ENCODE measurements at places on chromosomes 7 and 10. TPM values are rescaled to one million over a fixed set of nuclear protein-coding genes. Genes with fewer than 3 reads are reported as not detected.

The BLNK gene
- total RNA-seq = not detected

The NOD1 gene
- 7.1 TPM for total RNA-seq

The MUC12 gene
- 1.1 TPM for total RNA-seq

The PAPOLB gene
- total RNA-seq = 0.25 TPM

The CFTR gene
- 0.07 TPM for total RNA-seq

DNA sequence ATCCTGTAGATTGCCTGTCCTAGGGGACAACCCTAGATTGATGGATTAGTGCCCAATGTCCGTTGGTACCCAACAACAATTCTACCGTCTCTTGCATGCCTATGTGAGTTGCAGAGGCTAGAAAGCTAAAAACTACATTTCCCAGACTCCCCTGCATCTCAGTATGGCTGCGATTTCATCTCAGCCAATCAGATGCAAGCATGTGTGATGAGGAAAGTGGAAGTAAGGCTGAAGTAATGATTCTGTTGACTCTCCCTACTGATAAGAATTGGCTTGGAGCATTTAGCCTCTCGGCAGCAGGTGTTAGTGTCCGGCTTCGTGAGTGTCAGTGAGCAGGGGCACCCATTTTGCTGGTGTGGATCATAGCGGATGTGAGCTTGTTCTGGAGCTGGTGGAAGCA is 171.9 kb downstream of the FGFR2 start:
- H3K27ac ChIP-seq = no peak overlapping the region
- H3K4me1 ChIP-seq = no peaks in the 10 kb centered on the region
- no peaks in the 10 kb centered on the region for H3K36me3 ChIP-seq
- peak; percentile 23 for DNase-seq

- no peaks in the 10 kb centered on the region for H3K4me1 ChIP-seq
- no peak overlapping the region for H3K27ac ChIP-seq
- DNase-seq = no peak
- H3K4me3 ChIP-seq = no peak overlapping the region
- H3K27me3 ChIP-seq = no peaks in the 10 kb centered on the region
Observed at GRCh38 chr7:91780521-91780920, 100.0 kb downstream of the MTERF1 start.

DNA sequence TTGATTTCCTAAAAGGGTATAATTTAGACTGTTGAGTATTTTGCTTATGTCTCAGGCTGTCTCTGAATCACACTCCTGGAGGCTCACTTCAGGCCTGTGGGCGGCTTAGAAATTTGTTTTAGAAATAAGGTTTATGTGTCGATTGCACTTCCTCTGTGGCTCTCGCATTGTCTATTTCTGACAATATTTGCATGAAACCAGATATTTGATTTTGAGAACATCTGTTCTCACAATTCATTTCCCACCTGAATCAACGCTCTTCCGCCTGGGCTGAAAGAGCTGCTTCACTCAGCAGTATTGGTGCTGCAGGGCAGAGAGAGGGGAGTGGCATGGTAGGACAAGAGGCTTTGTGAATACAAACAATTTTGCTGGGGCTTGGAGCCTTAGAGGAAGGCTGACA is 262.0 kb downstream of the ADRA2A start:
- no peak for DNase-seq
- no peaks in the 10 kb centered on the region for H3K36me3 ChIP-seq
- no peaks in the 10 kb centered on the region for H3K27me3 ChIP-seq
- H3K27ac ChIP-seq = no peak overlapping the region
- H3K4me3 ChIP-seq = no peak overlapping the region
- no peaks in the 10 kb centered on the region for H3K4me1 ChIP-seq

GRCh38 chr10:421170-421569 is 268.3 kb downstream of the DIP2C start:
- no peak overlapping the region for H3K4me3 ChIP-seq
- H3K36me3 ChIP-seq = no peaks in the 10 kb centered on the region
- no peak overlapping the region for H3K27ac ChIP-seq

DNA sequence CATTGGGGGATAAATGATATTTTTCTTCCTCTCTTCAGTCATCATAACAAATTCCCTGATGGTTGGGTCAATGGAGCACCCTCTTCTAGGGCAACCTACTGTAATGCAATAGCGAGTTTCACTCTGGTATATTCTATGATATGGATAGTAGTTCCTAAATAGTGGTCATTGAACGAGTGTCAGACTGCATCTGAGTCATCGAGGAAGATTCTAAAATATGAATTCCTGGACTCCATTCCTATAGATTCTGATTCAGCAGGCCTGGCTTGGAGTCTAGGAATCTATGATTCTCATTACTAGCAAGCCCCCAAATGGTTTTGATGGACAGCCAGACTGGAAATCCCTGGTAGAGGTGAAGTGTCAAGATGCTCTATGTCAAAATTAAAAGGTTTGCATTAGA is 254.5 kb downstream of the BUB3 start:
- DNase-seq = no peak
- no peak overlapping the region for H3K4me3 ChIP-seq
- H3K27me3 ChIP-seq = no peaks in the 10 kb centered on the region
- no peak overlapping the region for H3K27ac ChIP-seq
- no peaks in the 10 kb centered on the region for H3K4me1 ChIP-seq

GRCh38 chr7:13262929-13263530 is 575.6 kb downstream of the ARL4A start:
- DNase-seq = peak; percentile 13
- peaks cover 6% of the 10 kb centered on the region for H3K4me1 ChIP-seq
- H3K36me3 ChIP-seq = no peaks in the 10 kb centered on the region
- H3K4me3 ChIP-seq = no peak overlapping the region

- no peak overlapping the region for H3K4me3 ChIP-seq
- no peaks in the 10 kb centered on the region for H3K4me1 ChIP-seq
- H3K36me3 ChIP-seq = no peaks in the 10 kb centered on the region
- no peak overlapping the region for H3K27ac ChIP-seq
- no peaks in the 10 kb centered on the region for H3K27me3 ChIP-seq
Observed at GRCh38 chr7:69002416-69002815, 595.9 kb upstream of the AUTS2 start.

- H3K4me1 ChIP-seq = no peaks in the 10 kb centered on the region
- H3K27me3 ChIP-seq = no peaks in the 10 kb centered on the region
- H3K4me3 ChIP-seq = no peak overlapping the region
- H3K36me3 ChIP-seq = no peaks in the 10 kb centered on the region
- no peak for DNase-seq
Observed at GRCh38 chr10:128258421-128258976, 132.3 kb upstream of the MKI67 start.

DNA sequence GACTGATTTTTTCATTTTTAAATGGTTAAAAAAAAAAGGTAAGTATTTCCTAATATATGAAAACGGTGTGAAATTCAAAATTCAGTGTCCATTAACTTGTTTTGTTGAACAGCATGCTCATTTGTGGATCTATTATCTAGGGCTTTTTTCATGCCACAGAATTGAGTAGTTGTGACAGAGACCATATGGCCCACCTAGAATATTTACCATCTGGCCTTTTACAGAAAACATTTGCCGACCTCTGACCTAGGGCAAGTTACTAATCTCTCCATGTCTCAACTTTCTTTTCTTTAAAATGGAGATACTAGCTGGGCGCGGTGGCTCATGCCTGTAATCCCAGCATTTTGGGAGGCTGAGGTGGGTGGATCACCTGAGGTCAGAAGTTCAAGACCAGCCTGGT is 41.3 kb downstream of the GRK5 start:
- DNase-seq = no peak
- H3K27me3 ChIP-seq = no peaks in the 10 kb centered on the region
- no peaks in the 10 kb centered on the region for H3K36me3 ChIP-seq
- H3K27ac ChIP-seq = no peak overlapping the region
- H3K4me3 ChIP-seq = no peak overlapping the region

DNA sequence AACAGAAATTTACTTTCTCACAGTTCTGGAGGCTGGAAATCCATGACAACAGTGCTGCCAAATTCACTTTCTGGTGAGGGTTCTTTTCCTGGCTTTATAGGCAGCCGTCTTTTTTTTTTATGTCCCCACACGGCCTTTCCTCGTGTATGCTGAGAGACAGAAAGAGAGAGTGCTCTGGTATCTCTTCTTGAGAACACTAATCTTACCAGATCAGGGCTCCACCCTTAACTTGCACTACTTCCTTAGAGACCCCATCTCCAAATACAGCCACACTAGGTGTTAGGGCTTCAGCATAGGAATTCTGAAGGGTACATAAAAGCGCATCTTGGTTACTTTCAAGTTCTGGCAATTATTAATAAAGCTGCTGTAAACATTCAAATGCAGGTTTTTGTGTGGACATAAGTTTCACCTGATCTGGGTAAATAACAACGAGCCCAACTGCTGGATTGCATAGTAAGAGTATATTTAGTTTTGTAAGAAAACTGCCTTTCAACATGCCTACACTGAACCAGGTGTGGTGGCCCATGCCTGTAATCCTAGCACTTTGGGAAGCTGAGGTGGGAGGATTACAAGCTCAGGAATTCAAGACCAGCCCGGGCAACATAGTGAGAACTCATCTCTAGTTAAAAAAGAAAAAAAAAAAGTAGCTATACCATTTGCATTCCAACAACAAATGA is 8.2 kb upstream of the C1GALT1 start:
- no peak overlapping the region for H3K4me3 ChIP-seq
- no peaks in the 10 kb centered on the region for H3K4me1 ChIP-seq
- no peak for DNase-seq
- no peaks in the 10 kb centered on the region for H3K27me3 ChIP-seq
- H3K27ac ChIP-seq = no peak overlapping the region

GRCh38 chr7:157208571-157209413 is 70.1 kb downstream of the UBE3C start:
- no peak overlapping the region for H3K27ac ChIP-seq
- no peak overlapping the region for H3K4me3 ChIP-seq
- no peaks in the 10 kb centered on the region for H3K4me1 ChIP-seq
- no peak for DNase-seq
- H3K27me3 ChIP-seq = no peaks in the 10 kb centered on the region

GRCh38 chr10:38010119-38010903 is at the start of gene ZNF33A:
Gene ZNF33A, plus strand, starts transcription at chr10:38010675. Its CDS starts 1,667 bp downstream, at chr10:38012342.
- peak; percentile 93 for DNase-seq
- H3K27me3 ChIP-seq = no peaks in the 10 kb centered on the region
- H3K4me1 ChIP-seq = peaks cover 4% of the 10 kb centered on the region

DNA sequence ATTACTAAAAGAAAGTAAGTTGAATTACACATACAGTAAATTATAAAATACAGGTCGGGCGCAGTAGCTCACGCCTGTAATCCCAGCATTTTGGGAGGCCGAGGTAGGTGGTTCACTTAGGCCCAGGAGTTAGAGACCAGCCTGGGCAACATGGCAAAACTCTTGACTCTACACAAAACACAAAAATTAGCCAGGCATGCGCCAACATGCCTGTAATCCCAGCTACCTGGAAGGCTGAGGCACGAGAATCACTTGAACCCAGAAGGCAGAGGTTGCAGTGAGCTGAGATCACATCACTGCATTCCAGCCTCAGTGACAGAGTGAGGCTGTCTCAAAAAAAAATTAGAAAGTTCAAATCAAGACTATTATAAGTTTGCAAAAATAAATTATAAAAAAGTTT is 174.9 kb downstream of the GALNT11 start:
- H3K4me1 ChIP-seq = no peaks in the 10 kb centered on the region
- H3K36me3 ChIP-seq = peaks cover 74% of the 10 kb centered on the region

- no peak overlapping the region for H3K27ac ChIP-seq
- no peak for DNase-seq
- no peaks in the 10 kb centered on the region for H3K36me3 ChIP-seq
- no peaks in the 10 kb centered on the region for H3K4me1 ChIP-seq
- no peaks in the 10 kb centered on the region for H3K27me3 ChIP-seq
Observed at GRCh38 chr7:90892213-90892612, 296.1 kb downstream of the CDK14 start.

DNA sequence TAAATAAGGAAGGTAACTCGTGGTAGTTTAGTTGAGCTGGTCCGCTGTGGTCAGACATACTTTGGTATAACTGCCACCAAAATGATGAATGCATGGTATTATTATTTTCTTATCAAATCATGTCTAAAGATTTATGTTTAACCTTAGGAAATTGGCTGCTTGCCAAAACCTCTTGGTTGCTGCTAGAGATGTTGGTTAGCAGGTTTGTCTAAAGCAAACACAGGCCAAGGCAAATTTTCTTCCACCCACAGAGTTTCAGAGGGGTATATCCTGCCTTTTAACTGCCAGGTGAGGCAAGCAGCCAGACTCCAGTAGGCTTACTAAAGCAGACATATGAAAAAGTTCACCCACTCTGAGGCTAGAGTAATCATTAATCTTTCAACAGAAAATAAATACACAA is 101.4 kb downstream of the SEMA3E start:
- no peak for DNase-seq
- no peak overlapping the region for H3K4me3 ChIP-seq
- H3K27ac ChIP-seq = no peak overlapping the region
- H3K36me3 ChIP-seq = no peaks in the 10 kb centered on the region
- H3K27me3 ChIP-seq = no peaks in the 10 kb centered on the region

- DNase-seq = no peak
- H3K4me1 ChIP-seq = no peaks in the 10 kb centered on the region
- no peak overlapping the region for H3K27ac ChIP-seq
- peaks cover 6% of the 10 kb centered on the region for H3K27me3 ChIP-seq
- no peak overlapping the region for H3K4me3 ChIP-seq
Observed at GRCh38 chr10:86335257-86335656, 31.3 kb downstream of the GRID1 start.

DNA sequence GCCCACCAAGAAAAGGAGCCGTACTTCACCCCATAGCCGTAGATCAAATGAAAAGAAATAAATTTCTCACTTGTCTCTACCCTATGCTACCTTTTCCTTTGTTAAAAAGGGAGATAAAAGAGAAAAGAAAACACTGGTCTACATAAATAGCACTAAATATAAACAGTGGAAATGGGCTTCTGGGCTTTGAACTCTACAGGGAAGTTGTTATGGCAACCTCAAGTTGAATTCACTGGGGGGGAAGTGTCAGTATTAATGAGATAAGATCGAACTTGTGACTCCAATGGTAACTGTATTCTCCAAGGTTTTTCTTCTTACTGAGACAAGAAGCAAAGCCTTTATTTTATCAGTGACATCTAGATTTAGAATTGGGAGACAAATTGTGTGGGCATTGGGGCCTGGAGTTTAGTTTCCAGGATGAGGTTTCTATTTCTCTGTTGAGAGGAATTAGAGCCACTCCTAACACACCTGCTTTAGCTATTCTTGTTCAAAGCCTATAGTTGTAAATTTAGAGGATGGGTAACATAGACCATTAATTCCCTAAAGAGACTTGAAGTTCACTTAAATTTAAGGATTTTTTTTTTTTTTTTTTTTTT is 604.3 kb upstream of the GALNT17 start:
- H3K4me1 ChIP-seq = no peaks in the 10 kb centered on the region
- no peak for DNase-seq
- no peaks in the 10 kb centered on the region for H3K27me3 ChIP-seq
- H3K4me3 ChIP-seq = no peak overlapping the region
- no peak overlapping the region for H3K27ac ChIP-seq

DNA sequence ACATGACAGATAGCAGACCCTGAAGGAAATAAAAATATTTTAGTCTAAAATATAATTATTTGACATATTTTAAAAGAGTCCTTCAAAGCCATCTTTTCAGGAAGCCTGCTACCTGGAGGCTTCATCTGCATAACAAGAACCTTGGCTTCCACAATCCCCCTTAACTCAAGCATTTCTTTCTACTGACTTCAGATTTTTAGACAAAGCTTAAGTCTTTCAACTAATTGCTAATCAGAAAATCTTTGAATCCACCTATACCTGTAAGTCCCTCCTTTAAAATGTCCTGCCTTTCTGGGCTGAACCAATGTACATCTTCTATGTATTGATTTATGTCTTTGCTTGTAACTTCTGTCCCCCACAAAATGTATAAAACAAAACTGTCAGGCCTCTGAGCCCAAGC is 23.5 kb upstream of the PRF1 start:
- no peak for DNase-seq
- H3K27ac ChIP-seq = no peak overlapping the region
- no peak overlapping the region for H3K4me3 ChIP-seq
- H3K27me3 ChIP-seq = no peaks in the 10 kb centered on the region
- peaks cover 3% of the 10 kb centered on the region for H3K4me1 ChIP-seq

All from K562 (cell line).